ENCODE measurements at places on chromosomes 4 and X.

DNA sequence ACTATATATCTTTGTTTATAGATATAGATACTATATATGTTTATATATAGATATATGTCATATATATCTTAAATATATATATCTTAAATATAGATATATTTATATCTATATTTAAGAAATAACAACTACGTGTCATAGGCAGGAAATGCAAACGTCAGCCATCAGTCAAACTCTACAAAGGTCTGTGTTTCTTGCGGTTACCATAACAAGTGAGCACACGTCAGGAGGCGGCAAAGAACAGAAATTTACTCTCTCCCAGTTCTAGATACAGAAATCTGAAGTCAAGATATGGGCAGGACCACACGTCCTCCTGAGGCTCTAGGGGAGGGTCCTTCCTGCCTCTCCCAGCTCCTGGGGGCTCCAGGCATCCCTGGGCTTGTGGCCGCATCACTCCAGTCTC is 6.5 kb downstream of the PLCXD1 start:
- DNase-seq, result no peak

- DNase-seq, result no peak
Observed at GRCh38 chr4:17489123-17489522, 22.8 kb downstream of the QDPR start.

- no peak for DNase-seq
Observed at GRCh38 chr4:15149234-15149838, 147.1 kb downstream of the CPEB2 start.

GRCh38 chr4:43690116-43690515 is 758.5 kb downstream of the KCTD8 start:
- no peak for DNase-seq

- no peak for DNase-seq
Observed at GRCh38 chrX:153903991-153904957, at the start of gene AVPR2. TSS of gene AVPR2 (plus strand) at chrX:153904673. CDS start at chrX:153905146, 473 bp downstream.

Data from T follicular helper cell (primary cell).